ENCODE measurements at places on chromosomes 5 and 9.
A peak's percentile ranks its signal among the peaks of the same experiment; 100 is the strongest.

DNA sequence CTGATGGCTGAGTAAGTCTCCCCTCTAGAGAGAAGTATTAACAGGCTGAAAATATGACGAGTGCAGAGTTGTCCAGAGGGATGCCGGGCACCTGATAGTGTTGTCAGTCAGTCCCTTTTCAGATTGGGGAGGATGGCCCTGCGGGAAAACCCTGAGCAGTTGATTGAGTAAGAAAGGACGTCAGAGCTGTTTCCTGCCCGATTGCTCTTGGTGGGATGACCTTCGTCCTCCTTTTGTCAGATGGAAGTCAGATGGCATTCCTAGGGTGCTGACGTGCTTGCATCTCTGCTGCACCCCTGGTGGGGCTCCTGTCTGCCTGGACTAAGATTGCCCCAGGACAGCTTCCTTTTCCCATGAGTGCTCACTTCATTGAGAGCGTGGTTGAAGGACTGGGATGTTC lies 9.8 kb downstream of the ZNF354B start:
- no peak for DNase-seq

GRCh38 chr9:8183618-8184017 lies 384.0 kb upstream of the DMAC1 start:
- DNase-seq = no peak

DNA sequence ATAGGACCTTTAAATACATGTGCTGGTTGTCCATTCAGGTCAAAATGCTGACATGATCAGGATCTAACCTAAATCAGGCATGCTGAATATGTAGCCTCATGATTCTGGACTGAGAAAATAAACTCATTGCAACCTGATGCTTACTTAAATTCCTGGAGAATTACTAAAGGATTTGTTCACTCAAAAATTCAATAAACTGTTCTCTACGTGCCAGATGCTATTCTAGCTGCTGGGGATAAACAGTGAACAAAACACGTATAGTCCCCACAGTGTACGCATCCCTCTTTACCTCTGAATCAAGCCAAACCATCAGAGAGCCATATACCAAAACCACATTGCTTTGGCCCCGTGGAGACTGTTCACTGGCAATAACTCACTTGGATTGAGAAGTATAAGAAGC lies 6.1 kb downstream of the SCAI start:
- no peak for DNase-seq

GRCh38 chr5:134131165-134131564 lies 16.7 kb downstream of the TCF7 start:
- DNase-seq = no peak

DNA sequence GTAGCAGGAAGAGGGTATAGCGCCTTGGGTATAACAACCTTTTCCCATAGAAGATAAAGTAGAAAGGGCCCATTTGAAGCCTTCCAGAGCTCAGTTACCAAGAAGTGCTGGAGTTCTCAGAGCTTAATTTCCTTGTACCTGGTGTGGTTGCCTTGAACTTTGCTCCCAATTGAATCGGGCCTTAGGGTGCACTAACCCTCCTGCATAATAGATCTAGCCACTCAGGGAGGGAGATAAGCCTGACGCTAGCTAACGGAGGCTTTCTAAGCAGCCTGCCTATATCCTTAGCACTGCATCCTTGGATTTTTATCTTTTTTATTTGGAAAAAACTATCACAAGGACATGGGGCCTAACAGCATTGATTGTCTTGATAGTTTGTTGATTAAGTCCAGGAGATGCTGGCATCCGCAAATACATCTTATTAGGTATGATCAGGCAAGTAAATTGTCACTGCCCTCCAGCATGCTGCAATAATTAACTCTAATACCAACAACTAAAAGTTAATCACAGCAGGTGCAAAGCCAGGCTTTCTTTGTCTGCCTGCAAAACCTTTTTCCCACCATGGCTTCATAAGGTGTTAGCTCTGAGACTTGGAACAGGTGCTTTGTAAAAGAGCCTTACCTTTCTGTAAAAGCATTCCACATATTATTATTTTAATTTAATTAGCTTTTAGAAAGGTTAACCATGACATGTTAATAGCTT lies 199.4 kb downstream of the SREK1 start:
- DNase-seq = no peak

- no peak for DNase-seq
Observed at GRCh38 chr5:136135536-136135935, 2.9 kb downstream of the SMAD5 start.

GRCh38 chr9:76107482-76107881 lies 217.0 kb downstream of the PCSK5 start:
- DNase-seq = no peak

- no peak for DNase-seq
Observed at GRCh38 chr5:57488215-57488955, 5.8 kb upstream of the ACTBL2 start.

- no peak for DNase-seq
Observed at GRCh38 chr9:92745331-92745730, 19.3 kb downstream of the BICD2 start.

DNA sequence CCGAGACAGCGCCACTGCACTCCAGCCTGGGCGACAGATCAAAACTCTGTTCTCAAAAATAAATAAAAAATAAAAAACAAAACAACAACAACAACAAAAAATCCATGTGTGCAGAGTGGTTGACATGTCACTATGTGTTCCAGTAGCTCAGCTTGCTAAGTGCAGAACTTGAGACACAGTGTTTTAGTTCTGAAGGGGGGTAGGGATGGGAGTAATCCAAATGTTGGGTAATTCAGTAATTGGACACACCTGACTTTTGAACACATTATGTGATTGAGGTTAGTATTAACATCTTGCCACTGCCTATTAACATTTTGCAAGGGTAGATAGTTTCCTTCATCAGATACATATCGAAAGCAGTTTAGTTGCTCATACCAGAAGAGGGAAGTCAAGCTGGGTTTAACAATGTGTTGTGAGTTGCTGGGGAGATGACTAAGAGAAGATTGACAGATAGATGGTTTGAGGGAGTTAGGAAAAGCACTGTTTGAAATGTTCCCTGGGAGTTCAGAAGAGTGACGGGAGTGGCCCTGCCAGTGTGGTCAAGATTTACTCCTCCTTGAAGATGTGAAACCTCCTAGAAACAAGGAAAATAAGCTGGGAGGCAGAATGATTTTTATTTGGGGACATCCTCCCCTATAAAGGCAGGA lies 928 bp downstream of the HACD4 start:
- DNase-seq = peak; percentile 28

- no peak for DNase-seq
Observed at GRCh38 chr5:142178651-142179050, 70.1 kb downstream of the NDFIP1 start.

DNA sequence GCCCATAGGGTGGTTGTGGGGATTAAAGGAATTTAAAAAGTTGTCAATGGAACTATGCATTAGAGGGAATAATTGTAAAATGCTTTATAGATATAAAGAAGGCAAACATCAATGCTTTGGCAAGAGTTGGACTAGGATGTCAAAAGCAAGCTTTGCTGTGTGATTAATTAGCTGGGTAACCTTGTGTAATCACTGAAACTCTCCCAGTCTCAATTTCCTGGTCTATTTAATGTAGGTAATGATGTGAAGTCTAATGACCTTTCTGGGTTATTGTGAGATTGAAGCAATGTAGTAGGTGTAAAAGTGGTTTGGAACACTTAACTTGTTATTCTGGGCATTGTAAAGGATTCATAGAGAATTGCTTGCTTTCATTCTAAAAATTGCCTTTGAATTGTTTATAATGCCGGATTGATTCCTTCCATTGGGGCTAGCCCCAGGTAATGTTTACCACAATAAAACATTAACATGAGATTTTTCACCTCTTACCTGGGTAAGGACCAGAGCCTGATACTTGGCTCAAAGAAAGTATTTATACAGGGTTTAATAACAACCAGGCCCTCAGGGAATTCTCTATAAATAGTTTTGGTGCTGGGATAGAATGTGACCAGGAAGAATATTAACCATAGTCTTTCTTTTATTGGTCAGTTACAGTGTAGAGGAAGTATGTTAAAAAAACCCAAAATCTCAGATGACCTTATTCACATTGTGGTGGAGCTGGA lies 30.0 kb upstream of the CLINT1 start:
- DNase-seq = no peak

DNA sequence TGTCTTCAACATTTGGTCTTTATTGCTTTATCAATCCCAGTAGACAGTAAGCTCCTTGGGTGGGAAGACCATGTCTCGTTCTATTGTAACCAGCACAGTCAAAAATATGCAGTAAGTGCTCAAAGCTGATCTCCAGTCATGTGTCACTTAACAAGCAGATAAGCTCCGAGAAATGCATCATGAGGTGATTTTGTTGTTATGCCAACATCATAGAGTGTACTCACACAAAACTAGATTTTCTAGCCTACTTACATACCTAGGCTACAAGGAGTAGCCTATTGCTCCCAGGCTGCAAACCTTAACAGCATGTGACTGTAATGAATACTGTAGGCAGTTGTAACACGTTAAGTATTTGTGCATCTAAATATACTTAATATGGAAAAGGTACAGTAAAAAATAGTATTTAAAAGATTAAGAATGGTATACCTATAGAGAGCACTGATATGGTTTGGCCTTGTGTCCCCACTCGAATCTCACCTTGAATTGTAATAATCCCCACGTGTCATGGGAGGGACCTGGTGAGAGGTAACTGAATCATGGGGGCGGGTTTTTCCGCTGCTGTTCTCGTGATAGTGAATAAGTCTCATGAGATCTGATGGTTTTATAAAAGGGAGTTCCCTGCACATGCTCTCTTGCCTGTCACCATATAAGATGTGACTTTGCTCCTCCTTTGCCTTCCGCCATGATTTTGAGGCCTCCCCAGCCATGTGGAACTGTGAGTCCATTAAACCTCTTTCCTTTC lies 39.8 kb upstream of the PCSK5 start:
- no peak for DNase-seq

DNA sequence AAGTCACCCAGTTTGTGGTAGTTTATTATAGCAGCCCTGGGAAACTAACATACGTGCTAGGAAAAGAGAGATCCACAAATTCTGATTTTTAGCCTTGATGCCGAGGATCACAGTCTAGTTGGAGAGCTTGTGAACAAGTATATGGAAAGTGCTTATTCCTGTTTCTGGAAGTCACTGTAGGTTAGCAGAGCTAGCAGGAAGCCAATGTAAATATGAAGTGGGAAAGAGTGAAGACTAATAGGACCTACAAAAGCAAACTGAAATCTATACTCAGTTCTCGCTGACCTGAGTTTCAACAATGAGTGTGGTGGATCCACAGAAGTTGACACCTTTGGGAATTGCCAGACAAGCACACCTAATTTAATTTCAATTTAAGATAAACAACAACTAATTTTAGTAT lies 254.9 kb downstream of the PLK2 start:
- DNase-seq = no peak

DNA sequence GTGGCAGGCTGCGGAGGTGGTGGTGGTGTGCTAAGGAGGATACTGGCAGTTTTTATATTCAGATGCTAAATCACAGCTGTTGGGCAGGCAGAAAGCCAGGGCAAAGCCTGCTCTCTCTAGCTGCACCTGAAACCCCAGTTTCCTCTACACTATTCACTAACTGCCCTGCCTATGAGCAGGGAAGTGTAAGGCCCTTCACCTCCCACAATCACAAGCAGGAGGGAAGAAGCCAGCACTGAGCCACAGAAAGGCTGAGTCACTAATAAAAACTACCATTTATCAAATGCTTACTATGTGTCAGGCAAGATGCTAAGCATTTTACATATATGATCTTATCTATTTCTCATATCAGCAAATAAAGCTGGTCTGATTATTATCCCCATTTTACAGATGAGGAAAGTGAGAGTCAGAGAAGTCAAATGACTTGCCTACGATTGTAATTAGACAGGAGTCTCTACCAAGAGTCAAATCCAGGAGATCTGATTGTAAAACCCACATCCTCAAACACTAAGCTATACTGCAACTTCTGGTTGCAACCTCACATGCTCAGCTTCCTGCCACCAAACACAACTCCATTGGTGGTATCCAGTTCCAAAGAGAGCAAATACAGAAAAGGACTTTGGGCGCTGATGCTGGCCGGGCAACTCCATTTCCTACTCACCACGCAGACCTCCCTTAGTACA lies 17.7 kb upstream of the IL6ST start:
- DNase-seq = no peak

- DNase-seq = no peak
Observed at GRCh38 chr5:159768243-159768642, 148.0 kb upstream of the ADRA1B start.

GRCh38 chr9:85523202-85523601 lies 218.6 kb downstream of the AGTPBP1 start:
- DNase-seq = no peak

GRCh38 chr9:136265561-136266355 lies 20.1 kb upstream of the QSOX2 start:
- DNase-seq = no peak

- no peak for DNase-seq
Observed at GRCh38 chr5:138934971-138935370, 59.8 kb upstream of the LRRTM2 start.

- no peak for DNase-seq
Observed at GRCh38 chr9:26261503-26262330, 583.5 kb upstream of the TUSC1 start.

DNA sequence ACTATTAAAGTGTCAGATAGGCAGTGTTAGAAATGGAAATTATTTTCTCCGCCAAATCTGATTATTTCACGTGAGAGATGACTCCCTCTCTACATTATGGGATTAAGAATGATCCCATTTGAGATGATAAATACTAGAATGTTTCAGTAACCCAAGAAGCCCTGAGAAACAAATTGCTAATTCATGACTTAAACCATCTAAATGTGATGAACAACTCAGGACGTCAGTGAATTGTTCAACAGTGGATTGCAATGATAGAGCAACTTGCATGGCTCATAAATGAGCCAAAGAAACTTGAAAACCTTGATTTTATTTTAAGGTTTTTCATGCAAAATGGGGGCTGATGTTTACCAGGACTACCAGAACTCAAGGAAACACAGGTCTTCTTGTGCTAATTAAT lies 350.5 kb upstream of the WWC1 start:
- DNase-seq = no peak

- no peak for DNase-seq
Observed at GRCh38 chr5:176776141-176776865, 34.1 kb upstream of the UNC5A start.

GRCh38 chr5:59790776-59791475 lies 102.6 kb downstream of the PDE4D start:
- DNase-seq = no peak

GRCh38 chr5:108560581-108560980 lies 178.7 kb upstream of the FBXL17 start:
- DNase-seq = no peak
